Adipocyte (in vitro differentiated cells): ENCODE measurements at places on chromosomes 16 and 17.

GRCh38 chr16:81808933-81809480, 29.9 kb downstream of the PLCG2 start:
- no peak for DNase-seq

- DNase-seq = no peak
These were observed 478.2 kb downstream of the MAF start for GRCh38 chr16:79122343-79122742.

- DNase-seq = peak; percentile 93
These were observed 75.7 kb downstream of the NXN start for GRCh38 chr17:903691-904481.

- peak; percentile 70 for DNase-seq
These were observed 32.1 kb downstream of the HELZ start for GRCh38 chr17:67212714-67213417.

GRCh38 chr17:8836821-8837562, 30.5 kb downstream of the PIK3R6 start:
- DNase-seq = no peak
